ENCODE measurements at places on chromosomes 13 and 19.

GRCh38 chr19:8459095-8459494 lies 14.3 kb downstream of the HNRNPM start:
- DNase-seq: no peak

DNA sequence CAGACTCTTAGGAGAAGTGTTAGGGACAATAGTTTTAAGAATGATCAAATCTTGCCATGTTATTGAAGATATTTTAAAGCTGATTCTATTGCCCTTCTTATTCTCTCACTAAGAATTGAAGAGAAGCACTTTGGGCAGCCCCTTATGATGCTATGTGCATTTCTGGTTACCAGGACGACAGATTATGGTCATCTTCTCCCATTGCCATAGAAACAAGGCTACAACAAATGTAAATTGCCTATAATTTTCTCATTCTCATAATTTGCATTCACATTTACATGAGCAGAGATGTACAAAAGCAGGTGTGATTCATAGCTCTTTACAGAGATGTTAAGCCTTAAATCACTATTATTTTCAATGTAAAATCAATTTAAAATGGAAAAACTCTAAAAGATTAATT lies 137.3 kb upstream of the PCDH9 start:
- no peak for DNase-seq

- no peak for DNase-seq
These were observed 8.6 kb downstream of the PDX1 start for GRCh38 chr13:27928353-27928804.

GRCh38 chr13:32229443-32229842 lies 85.7 kb downstream of the ZAR1L start:
- no peak for DNase-seq
